EL (cell line): ENCODE measurements at places on chromosomes 7 and 10.

DNA sequence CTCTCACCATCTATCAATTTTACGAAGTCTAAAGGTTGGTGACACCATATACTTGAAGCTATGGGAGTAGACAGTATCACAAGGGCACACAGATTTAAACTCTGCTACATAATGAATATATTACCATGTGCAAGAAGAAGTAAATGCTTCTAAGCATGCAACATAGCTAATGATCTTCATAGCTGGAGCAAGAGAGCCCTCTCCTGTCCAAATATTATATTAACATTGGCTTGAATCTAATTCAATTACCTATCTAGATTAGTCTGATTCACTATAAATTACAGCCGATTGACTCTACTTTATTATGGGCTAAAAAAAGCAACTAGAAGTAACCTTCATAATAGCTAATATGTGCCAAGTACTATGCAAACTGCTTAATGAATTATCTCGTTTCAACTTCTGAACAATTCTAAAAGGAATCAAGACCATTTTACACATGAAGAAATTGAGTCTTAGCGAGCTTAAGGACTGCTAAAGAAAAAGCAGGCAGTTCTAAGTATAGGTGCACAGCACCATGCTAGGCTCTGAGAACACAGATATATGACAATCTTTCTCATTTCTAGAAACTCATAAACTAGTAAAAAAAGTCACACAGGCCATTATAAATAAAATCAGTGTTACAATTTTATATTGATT lies 21.9 kb downstream of the FRA10AC1 start:
- DNase-seq, result peak; percentile 43

DNA sequence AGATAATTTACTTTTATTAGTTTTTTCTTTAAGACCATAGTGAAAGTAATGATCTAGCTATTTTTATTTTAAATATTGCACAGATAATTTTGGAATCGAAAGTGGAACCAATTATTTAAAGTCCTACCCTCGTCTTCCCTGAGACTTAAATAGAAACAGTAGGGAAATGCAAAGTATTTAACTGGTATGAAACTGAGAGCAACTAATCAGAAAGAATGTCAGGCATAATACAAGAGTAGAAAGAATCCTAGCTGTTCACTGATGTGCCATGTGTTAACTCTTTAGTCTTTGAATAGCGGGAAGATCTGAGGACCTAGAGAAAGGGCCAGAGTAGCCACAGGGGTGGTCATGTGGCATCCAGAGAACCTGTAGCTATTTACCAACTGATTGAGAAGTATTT lies 630.0 kb downstream of the NRG3 start:
- no peak for DNase-seq

DNA sequence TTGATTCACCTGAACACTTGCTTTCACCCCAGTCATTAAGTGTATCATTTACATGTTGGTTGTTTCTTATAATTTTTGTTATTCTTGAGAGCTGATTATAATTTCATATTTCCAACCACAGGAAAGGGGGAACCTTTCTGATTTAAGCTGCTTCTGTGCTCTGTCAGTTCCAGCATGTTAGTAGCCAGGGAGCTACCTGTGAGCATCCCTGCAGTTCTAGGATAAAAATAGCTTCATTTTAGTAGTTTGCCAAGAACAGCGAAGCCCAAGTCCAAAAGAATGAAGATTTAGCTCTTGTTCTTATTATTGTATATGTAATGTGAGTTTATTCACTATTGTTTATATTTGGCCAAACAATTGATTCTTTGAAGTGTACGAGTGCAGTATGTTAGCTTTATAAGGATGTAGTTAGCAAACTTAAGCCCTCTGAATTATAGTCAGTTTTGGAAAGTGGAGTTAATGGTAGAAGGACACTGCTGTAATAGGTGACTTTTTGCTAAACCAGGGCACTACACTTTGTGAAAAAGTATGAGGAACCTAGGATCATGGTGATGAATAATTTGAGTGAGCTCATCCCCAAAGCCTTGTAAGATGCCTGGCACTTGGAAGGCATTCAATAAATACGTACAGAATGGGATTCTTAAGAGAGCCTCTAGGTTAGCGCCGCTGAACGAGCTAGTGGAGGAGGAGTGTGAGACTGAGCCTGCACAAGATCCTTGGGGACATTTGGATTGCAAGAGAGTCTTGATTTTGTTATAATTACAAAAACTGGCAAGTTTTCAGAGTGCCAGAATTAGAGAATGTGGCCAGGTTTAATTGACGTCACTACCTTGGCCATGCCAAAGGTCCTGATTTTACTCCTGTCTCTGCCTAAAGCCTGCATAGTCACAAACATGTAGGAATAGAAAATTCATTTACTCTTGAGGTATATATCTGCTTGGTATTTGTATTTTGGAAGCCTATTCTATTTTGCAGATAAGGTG lies 29.8 kb downstream of the DNAH11 start:
- DNase-seq, result no peak

DNA sequence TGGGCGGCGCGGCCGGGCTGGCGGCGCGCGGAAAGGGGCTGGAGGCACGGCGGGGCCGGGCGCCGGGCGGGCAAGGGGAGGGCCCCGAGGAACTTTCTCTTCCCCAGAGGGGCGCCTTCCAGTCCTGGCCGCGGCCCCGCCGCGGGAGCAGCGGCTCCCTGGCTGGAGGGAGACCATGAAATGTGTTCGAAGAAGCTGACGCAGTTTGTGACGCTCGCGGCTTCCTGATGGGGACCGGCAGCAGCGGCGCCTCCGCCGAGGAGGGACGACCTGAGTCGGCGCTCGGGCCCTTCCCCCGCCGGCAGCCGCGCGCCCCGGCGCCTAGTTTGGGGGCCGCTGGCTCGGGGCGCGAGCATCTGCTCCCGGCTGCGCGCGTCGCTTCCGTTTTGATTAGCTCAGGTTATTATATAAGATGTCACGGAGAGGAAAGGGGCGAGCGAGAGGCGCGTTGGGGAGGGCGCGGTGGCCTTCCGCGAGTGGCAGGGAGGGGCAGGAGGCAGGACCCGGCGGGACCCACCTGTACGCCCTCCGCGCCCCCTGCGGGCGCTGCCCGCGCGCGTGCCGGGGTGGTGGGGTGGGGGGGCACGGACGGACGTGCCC lies 57.1 kb upstream of the PCGF5 start:
- DNase-seq, result peak; percentile 63

GRCh38 chr7:7399707-7400106 lies 136.0 kb downstream of the COL28A1 start:
- no peak for DNase-seq

GRCh38 chr10:70812814-70813213 lies 2.9 kb upstream of the SGPL1 start:
- DNase-seq, result no peak

GRCh38 chr10:17816199-17816598 lies 7.1 kb downstream of the MRC1 start:
- DNase-seq, result no peak
